Activated CD4-positive, alpha-beta T cell treated with anti-CD3 and anti-CD28 coated beads for 1 hour (primary cell): ENCODE measurements at places on chromosomes 7 and 10.

GRCh38 chr10:118979661-118980060 lies 49.9 kb upstream of the NANOS1 start:
- no peak for DNase-seq

DNA sequence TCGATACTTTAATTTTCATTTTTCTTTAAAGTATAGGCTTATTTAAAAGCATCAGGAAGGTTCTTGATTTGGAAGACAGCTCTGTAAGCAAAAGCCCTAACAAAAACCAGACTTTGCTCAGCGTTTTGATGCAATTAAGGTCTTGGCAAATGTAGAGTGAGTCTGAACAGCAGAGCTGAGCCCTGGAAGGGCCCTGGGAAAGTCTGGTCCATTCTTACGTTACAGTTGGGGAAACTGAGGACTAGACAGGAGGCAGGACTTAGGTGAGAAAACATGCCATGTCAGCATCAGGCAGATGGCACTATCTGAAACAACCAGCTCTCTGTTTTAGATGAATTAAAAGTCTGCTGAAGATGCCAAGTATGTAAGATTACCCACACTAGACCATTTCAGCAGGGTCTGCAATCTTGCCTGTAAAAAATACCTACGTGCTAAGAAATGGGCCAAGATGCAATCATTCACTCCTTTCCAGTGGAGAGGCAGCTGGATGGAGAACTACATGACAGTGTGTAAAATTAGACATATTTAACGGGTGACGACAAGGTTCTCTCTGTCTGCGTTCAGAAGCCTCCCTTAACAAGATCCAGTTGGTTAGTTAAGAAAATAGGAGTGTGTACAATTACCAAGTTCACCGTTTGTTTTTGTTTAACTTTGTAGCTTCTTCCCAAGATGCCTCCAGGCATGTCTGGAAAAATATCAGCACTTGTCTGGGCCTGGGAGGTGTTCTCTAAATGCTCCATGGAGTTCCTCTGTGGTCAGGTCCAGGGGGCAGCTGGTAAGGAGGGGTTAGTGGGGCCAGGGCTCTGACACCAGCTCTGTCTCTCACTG lies 502.3 kb upstream of the ZMIZ1 start:
- DNase-seq: no peak

GRCh38 chr10:58328233-58328632 lies 6.6 kb upstream of the UBE2D1 start:
- no peak for DNase-seq

DNA sequence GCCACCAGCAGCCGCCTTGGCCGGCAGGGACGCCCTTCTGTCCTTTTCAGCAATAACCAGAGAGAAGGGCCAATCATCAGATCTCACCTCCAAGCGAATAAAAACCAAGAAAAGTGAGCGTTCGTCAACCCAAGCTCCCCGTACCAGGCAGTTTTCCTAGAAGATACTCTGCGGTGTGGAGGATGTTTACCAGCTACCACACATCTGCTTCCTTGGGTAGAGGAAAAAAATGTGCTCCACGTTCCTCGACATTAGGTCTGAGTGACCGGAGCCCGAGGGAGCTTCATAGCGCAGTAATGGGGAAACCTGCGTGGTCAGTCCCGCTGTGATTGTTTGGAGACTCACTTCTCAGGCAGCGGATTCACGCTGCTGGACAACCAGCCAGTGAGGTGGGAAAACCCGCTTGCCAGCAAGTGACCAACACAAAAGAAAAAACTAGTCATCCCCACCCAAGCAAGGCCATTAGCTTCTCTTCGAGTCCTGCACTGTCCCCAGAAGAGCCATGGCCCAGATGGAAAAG lies 73.0 kb downstream of the ZRANB1 start:
- no peak for DNase-seq
